ENCODE measurements at places on chromosomes 13 and 19. TPM values are rescaled to one million over a fixed set of nuclear protein-coding genes. Genes with fewer than 3 reads are reported as not detected.

The CD37 gene
- not detected for total RNA-seq

The C19orf33 gene
- 2.0 TPM for total RNA-seq

The GPR12 gene
- not detected for total RNA-seq

The ZNF737 gene
- 7.0 TPM for total RNA-seq

The CDC42EP5 gene
- 62.9 TPM for total RNA-seq

The RETN gene
- not detected for total RNA-seq

The ZNF708 gene
- 12.8 TPM for total RNA-seq

The SCGB2B2 gene
- 0.47 TPM for total RNA-seq

GRCh38 chr19:1315470-1316166 lies 29.9 kb downstream of the EFNA2 start:
- H3K36me3 ChIP-seq, result no peaks in the 10 kb centered on the region
- H3K4me3 ChIP-seq, result no peak overlapping the region
- DNase-seq, result no peak
- no peak overlapping the region for H3K27ac ChIP-seq

- no peak for DNase-seq
- H3K4me1 ChIP-seq, result peaks cover 10% of the 10 kb centered on the region
- no peaks in the 10 kb centered on the region for H3K27me3 ChIP-seq
Observed at GRCh38 chr13:38180126-38180525, 169.5 kb upstream of the UFM1 start.

DNA sequence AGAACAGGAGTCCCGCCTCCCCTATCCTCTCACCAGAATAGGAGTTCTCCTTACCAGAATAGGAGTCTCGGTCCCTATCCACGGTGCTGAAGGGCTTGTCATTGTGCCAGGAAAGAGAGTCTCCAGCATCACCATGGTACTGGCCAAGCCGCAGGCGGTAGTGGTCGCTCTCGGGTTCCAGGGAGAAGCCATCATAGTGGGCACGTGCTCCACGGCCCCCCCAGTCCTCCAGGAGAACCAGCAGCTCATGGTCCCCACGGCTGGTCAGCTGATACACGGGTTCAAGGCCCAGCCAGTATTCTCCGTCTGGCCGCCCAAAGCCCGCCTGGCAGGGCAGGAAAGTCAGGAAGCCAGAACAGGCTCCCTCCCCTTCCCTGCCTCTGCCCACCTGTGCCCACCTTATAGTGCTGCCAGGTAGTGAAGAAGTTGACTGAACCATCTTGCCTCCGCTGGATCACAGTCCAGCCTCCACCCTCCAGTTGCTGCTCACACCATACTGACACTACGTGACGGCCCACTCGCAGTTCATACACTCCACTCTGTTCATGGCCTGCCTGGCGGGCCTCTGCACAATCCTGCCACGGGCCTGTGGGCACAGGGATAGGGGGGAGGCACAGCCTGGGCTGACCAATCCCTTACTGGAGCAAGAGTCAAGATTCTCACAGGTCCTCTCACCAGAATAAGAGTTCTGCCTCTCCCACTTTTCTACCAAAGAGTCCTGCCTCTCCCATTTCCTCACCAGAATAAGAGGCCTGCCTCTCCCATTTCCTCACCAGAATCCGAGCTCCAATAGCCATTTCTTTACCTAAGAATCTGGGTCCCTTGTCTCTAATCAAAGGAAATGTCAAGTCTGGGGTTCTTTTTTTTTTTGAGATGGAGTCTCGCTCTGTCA lies 7.4 kb downstream of the SHFL start:
- H3K27ac ChIP-seq, result no peak overlapping the region
- no peak for DNase-seq
- peaks cover 5% of the 10 kb centered on the region for H3K4me1 ChIP-seq
- H3K4me3 ChIP-seq, result no peak overlapping the region
- peaks cover 11% of the 10 kb centered on the region for H3K36me3 ChIP-seq
- H3K27me3 ChIP-seq, result no peaks in the 10 kb centered on the region

DNA sequence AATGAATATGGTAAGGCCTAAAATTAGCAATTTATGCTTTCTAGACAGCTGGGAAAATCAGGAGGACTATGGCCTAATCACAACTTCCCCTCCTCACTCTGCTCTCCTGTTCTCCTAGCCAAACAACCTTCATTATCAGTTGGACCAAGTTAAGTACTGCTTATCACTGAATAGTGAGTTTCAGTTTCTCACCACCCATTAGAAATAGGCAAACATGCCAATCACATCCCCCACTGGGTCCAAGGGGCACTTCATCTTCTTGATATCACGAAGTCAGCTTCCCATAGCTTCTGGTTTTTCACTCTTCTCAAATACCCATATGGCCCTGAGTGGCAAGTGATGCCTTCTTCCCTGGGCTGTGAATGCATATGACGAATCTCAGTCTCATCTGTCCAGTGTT lies 689.6 kb downstream of the SLITRK5 start:
- no peaks in the 10 kb centered on the region for H3K36me3 ChIP-seq
- DNase-seq, result no peak
- no peak overlapping the region for H3K4me3 ChIP-seq

GRCh38 chr13:72463561-72463960 lies 263.9 kb downstream of the MZT1 start:
- peaks cover 23% of the 10 kb centered on the region for H3K4me1 ChIP-seq
- H3K4me3 ChIP-seq, result no peak overlapping the region
- peak overlapping the region; percentile 22 for H3K27ac ChIP-seq
- DNase-seq, result no peak
- H3K27me3 ChIP-seq, result peaks cover 13% of the 10 kb centered on the region

- H3K4me3 ChIP-seq, result no peak overlapping the region
- no peak for DNase-seq
- no peaks in the 10 kb centered on the region for H3K4me1 ChIP-seq
- H3K36me3 ChIP-seq, result no peaks in the 10 kb centered on the region
- no peak overlapping the region for H3K27ac ChIP-seq
Observed at GRCh38 chr19:31961191-31961590, 384.2 kb upstream of the ZNF507 start.

- peaks cover 20% of the 10 kb centered on the region for H3K4me1 ChIP-seq
- DNase-seq, result no peak
- no peak overlapping the region for H3K27ac ChIP-seq
- H3K36me3 ChIP-seq, result peaks cover 37% of the 10 kb centered on the region
Observed at GRCh38 chr13:102873653-102874052, 27.8 kb downstream of the ERCC5 start.

- H3K36me3 ChIP-seq, result peaks cover 2% of the 10 kb centered on the region
- no peak overlapping the region for H3K4me3 ChIP-seq
- no peaks in the 10 kb centered on the region for H3K27me3 ChIP-seq
- H3K27ac ChIP-seq, result no peak overlapping the region
- DNase-seq, result no peak
Observed at GRCh38 chr19:23254141-23254910, 4.1 kb upstream of the ZNF724 start.

DNA sequence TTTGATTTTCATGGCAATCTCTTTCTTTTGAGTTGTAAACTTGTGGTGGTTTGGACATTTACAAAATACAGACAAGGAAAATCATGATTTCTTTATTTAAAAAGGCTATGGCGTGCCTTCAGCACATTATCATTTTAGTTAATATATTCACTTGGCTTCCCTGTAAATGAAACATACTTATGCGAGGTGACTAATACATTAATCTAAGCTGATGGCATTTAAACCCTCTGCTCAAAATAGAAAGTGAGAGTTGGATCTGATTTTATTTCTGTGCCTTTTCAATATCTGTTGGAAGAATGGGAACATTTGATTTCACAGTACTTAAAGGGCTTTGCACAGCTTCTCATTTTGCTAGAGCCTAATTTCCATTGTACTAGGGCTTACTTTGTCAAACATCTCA lies 289.8 kb downstream of the MTUS2 start:
- H3K4me1 ChIP-seq, result no peaks in the 10 kb centered on the region
- H3K27me3 ChIP-seq, result peaks cover 14% of the 10 kb centered on the region
- no peak overlapping the region for H3K4me3 ChIP-seq

- H3K4me1 ChIP-seq, result peaks cover 4% of the 10 kb centered on the region
- H3K4me3 ChIP-seq, result no peak overlapping the region
- no peaks in the 10 kb centered on the region for H3K36me3 ChIP-seq
Observed at GRCh38 chr19:42409477-42409876, 17.7 kb downstream of the LIPE start.

GRCh38 chr13:77513719-77514335 lies 21.7 kb upstream of the SCEL start:
- H3K36me3 ChIP-seq, result no peaks in the 10 kb centered on the region
- no peak for DNase-seq
- H3K4me3 ChIP-seq, result no peak overlapping the region
- H3K4me1 ChIP-seq, result peaks cover 12% of the 10 kb centered on the region
- no peaks in the 10 kb centered on the region for H3K27me3 ChIP-seq

DNA sequence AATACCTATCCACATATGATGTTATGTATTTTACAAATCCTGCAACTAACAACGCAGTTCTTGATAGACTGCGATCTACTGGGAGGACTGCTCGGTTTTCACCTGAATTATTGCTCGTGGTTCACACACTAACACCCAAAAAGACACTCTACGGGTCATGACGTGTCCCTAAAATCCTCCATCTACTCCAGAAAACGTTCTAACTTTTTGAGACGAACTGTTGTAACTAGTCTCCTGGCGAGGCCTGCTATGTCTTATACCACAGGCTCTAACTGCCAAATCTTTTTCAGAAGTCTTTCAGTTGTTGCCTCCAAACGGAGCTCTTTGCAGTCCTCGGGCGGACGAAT lies 108.2 kb downstream of the KCNRG start:
- H3K4me1 ChIP-seq, result peaks cover 41% of the 10 kb centered on the region
- H3K36me3 ChIP-seq, result peaks cover 2% of the 10 kb centered on the region
- H3K27ac ChIP-seq, result peak overlapping the region; percentile 95
- no peak for DNase-seq

DNA sequence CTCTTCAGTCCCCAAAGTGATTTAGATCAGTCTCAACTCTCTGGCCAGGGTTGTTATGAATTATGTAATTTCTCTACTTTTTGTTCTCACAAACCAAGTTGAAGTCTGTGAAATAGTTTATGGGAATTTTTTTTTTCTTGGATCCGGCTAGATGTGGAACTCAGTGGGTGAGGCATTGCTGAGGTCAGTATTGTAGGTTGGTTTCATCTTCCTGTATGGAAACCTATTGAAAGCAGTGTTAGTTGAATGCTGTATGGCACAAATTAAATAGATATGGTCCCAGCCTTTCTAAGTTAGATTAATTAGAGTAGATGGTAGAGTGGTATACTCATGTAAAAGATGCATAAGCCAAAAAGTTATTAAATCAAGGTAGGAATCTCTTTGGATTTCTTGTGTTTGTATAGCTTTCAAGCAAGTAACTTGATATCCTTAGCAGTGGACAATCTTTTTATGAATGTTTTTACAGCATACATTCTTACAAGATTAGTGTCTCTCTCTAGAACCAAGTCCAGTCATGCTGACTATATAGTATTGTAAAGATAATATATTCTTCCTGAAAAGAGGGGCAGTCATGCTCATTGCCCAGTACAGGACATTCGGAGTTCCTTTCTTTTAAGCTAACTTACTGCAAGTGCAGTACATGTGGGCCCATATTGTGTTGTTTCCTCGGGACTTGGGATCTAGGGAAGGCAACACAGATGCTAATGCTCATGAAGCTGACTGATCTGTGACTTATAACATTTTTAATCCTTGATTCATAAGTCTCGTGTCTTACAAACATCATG lies 2541.1 kb downstream of the PCDH9 start:
- H3K36me3 ChIP-seq, result no peaks in the 10 kb centered on the region
- H3K27ac ChIP-seq, result no peak overlapping the region
- H3K4me1 ChIP-seq, result peaks cover 13% of the 10 kb centered on the region
- DNase-seq, result no peak
- H3K27me3 ChIP-seq, result no peaks in the 10 kb centered on the region
- no peak overlapping the region for H3K4me3 ChIP-seq

GRCh38 chr19:1475751-1476437 lies 3.1 kb downstream of the C19orf25 start:
- H3K36me3 ChIP-seq, result peaks cover 4% of the 10 kb centered on the region
- H3K4me3 ChIP-seq, result no peak overlapping the region
- no peaks in the 10 kb centered on the region for H3K27me3 ChIP-seq
- no peak for DNase-seq

DNA sequence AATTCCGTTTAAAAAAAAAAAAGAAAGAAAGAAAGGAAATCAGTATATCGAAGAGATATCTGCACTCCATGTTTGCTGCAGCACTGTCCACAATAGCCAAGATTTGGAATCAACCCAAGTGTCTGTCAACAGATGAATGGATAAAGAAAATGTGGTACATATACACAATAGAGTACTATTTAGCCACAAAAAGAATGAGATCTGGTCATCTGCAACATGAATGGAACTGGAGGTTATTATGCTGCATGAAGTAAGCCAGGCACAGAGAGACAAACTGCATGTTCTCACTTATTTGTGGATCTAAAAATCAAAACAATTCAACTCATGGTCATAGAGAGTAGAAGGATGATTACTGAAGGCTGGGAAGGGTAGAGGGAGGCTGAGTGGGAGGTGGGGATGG lies 16.3 kb downstream of the ZNF565 start:
- H3K27ac ChIP-seq, result no peak overlapping the region
- peaks cover 20% of the 10 kb centered on the region for H3K36me3 ChIP-seq
- H3K4me3 ChIP-seq, result no peak overlapping the region
- H3K27me3 ChIP-seq, result no peaks in the 10 kb centered on the region

GRCh38 chr19:57389730-57390598 lies at the start of gene ZNF548:
TSS of gene ZNF548 (plus strand) at chr19:57389854. CDS start at chr19:57390100, 246 bp downstream.
- H3K27me3 ChIP-seq, result no peaks in the 10 kb centered on the region
- H3K36me3 ChIP-seq, result peaks cover 9% of the 10 kb centered on the region
- peak within 1 kb of the TSS; percentile 98 for H3K27ac ChIP-seq
- DNase-seq, result peak; percentile 98
- peaks cover 31% of the 10 kb centered on the region for H3K4me1 ChIP-seq
- H3K4me3 ChIP-seq, result peak within 1 kb of the TSS; percentile 98

GRCh38 chr13:19838865-19839275 lies 24.6 kb downstream of the ZMYM5 start:
- peaks cover 27% of the 10 kb centered on the region for H3K36me3 ChIP-seq
- H3K4me3 ChIP-seq, result no peak overlapping the region
- H3K4me1 ChIP-seq, result peaks cover 20% of the 10 kb centered on the region
- DNase-seq, result no peak
- no peaks in the 10 kb centered on the region for H3K27me3 ChIP-seq

DNA sequence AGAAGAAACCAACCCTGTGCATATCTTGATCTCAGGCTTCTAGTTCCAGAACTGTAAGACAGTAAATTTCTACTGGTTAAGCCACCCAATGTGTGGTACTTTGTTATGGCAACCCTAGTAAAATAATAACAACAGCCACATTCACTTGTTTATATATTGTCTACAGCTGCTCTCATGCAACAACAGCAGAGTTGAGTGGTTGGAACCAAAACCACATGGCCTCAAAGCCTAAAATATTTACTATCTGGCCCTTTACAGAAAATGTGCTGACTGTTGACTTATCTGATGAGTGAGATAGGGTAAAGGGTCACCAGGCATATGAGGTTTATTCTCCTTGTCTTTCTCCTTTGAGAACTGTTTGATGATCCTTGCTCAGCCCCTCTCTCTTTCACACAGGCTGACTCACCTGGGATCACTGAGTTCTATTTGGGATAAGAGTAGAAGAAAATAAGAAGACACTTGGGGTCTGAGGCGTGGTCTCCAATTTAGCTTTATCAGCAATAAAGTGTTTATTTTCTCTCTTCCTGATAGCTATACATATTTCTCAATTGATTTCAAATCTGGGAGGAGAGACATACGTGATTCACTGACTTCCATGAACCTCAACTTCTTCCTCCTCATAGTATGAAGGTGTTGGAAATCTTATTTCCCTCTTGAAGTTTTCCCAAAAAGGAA lies 227.5 kb upstream of the STARD13 start:
- no peaks in the 10 kb centered on the region for H3K36me3 ChIP-seq
- no peak overlapping the region for H3K4me3 ChIP-seq
- H3K27ac ChIP-seq, result no peak overlapping the region
- H3K27me3 ChIP-seq, result no peaks in the 10 kb centered on the region

GRCh38 chr19:55118401-55118991 lies 1.1 kb upstream of the PPP1R12C start:
- H3K4me3 ChIP-seq, result peak overlapping the region; percentile 96
- peaks cover 11% of the 10 kb centered on the region for H3K27me3 ChIP-seq
- peaks cover 35% of the 10 kb centered on the region for H3K4me1 ChIP-seq

GRCh38 chr13:50452756-50453155 lies 390.7 kb downstream of the DLEU7 start:
- no peak overlapping the region for H3K4me3 ChIP-seq
- no peak overlapping the region for H3K27ac ChIP-seq
- H3K4me1 ChIP-seq, result peaks cover 13% of the 10 kb centered on the region
- no peaks in the 10 kb centered on the region for H3K36me3 ChIP-seq
- no peak for DNase-seq

Data from chondrocyte (in vitro differentiated cells).